ENCODE measurements at places on chromosomes 12 and 14.

DNA sequence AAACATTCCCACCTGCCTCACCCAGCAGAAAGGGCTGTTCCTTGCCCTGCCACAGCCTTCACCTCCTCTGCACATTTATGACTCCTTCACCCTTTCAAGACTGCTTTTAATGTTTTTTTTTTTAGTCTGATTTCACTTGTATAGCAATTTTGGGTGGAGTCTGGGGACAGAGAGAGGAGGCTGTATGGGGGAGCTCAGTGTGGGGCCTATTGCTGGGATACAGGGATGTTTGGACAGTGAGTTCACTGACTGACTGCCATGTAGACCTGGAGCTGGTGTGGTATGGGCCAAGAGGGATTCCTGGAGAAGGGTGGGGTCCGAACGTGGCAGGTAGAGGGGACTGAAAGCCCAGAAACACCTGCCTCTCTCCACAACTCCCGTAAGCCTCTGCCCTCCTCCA, 1.9 kb upstream of the KRT85 start:
- DNase-seq = no peak

DNA sequence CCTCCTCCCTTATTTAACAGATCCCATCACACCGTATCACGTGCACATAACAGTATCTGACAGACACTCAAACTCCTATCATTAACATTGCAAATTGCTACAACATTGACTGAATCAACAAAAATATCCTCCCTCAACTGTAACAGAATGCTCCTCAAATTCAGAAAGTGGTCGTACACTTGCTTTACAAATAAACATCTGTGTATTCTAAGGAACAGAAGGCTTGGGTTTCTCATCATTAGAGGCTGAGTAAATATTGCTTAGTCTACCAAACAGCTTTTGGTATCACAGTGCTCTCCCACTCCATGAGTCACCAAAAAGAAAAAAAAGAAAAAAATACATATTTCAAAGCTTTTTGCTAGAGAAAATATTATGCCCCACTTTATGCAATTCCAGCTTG, 23.9 kb downstream of the FERMT2 start:
- no peak for DNase-seq

DNA sequence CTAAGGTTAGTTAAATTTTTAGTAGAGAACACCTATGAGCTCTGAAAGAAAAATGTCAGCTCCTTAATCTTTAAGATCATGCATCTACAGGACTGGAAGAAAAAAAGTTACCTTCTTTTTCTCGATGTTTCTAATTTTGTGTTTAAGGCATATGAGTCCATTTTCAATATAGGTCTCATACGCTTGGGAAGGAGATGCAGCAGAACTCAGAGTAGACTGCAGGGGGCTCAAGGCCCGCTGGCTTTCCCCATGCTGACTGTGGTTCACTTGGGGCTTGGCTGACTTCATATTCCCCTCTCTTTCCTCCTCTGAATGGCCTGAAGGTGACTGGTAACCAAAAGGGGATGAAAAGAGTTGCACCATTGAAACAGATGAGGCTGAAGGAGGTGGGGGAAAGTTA, 1.5 kb downstream of the CAPRIN2 start:
- DNase-seq = peak; percentile 31

- DNase-seq = peak; percentile 53
Measured at GRCh38 chr14:102917469-102918211, 4.8 kb upstream of the AMN start.
